ENCODE measurements at places on chromosomes 2 and 18. TPM values are rescaled to one million over a fixed set of nuclear protein-coding genes. Genes with fewer than 3 reads are reported as not detected.

DNA sequence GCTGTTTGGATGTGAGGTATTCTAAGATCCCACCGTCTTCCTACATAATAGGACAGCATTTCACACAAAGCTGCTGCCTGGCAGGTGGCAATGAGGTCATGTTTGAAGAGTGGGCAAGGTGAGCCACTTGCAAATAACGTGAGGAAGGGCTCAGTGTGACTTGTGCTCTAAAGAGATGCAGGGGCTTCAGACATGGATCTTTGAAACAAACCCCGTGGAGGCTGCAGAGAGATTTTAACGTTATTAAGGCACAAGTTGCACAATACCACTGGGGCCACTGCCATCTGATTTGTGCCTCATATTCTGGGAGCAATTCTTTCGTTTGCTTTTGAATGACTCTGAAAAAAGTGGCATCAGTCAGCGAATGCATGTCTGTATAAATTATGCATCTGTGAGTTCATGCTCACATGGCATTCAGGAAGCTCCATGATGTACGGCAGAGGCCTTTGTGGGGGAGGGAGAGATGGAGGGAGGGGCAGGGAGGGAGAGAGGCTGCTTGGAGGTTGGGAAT is 362.0 kb downstream of the SOX11 start:
- H3K36me3 ChIP-seq: no peaks in the 10 kb centered on the region
- H3K4me3 ChIP-seq: no peak overlapping the region
- H3K27me3 ChIP-seq: no peaks in the 10 kb centered on the region

- no peaks in the 10 kb centered on the region for H3K36me3 ChIP-seq
- peaks cover 3% of the 10 kb centered on the region for H3K27me3 ChIP-seq
- H3K4me1 ChIP-seq: peaks cover 10% of the 10 kb centered on the region
- H3K4me3 ChIP-seq: no peak overlapping the region
- H3K27ac ChIP-seq: no peak overlapping the region
- no peak for DNase-seq
Observed at GRCh38 chr2:158038901-158039300, 62.8 kb upstream of the UPP2 start.

- no peak overlapping the region for H3K27ac ChIP-seq
- no peak for DNase-seq
- H3K36me3 ChIP-seq: no peaks in the 10 kb centered on the region
- H3K4me1 ChIP-seq: no peaks in the 10 kb centered on the region
- H3K4me3 ChIP-seq: no peak overlapping the region
- no peaks in the 10 kb centered on the region for H3K27me3 ChIP-seq
Observed at GRCh38 chr2:25316101-25316500, 25.6 kb downstream of the DNMT3A start.

GRCh38 chr2:14998546-14998945 is 366.0 kb downstream of the LRATD1 start:
- H3K4me3 ChIP-seq: no peak overlapping the region
- no peaks in the 10 kb centered on the region for H3K4me1 ChIP-seq
- no peak for DNase-seq

- H3K4me1 ChIP-seq: no peaks in the 10 kb centered on the region
- no peak overlapping the region for H3K4me3 ChIP-seq
- DNase-seq: peak; percentile 28
- H3K27me3 ChIP-seq: no peaks in the 10 kb centered on the region
Observed at GRCh38 chr2:98902209-98903063, 33.6 kb downstream of the CRACDL start.

DNA sequence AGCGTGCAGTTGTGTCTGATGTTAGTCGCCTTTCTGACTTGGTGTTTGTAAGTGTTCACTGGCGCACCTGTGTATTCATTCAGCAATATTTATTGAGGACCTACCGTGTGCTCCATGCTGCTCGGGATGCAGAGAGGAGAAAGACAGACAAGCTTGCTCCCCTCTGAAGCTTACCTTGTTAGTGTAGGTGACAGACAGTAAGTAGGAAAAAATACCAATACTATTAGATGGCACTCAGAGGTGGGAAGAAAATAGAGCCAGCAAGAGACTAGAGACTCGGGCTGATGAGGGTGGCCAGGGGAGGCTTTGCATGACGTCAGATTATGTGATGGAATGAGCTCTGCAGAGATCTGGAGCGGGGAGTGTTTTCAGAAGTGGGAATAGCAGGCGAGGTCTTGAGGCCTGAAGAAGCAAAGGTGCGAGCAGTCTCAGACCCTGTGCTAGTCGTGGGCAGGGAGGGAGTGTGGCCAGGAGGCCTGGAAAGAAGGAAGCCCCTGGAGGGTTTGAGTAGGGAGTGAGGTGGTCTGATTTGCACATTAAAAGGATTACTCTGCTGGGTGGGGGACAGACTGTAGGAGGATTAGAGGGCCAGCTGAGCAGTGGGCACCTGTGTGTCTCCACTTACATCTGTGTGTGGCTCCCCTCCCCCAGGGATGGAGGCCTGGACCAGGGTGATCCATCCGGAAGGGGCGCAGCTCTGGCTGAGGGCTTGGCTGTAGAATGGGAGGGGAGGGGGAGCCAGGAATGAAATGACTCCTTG is 11.8 kb downstream of the MTCL1 start:
- H3K36me3 ChIP-seq: no peaks in the 10 kb centered on the region
- DNase-seq: peak; percentile 81
- no peaks in the 10 kb centered on the region for H3K27me3 ChIP-seq
- H3K27ac ChIP-seq: no peak overlapping the region
- H3K4me1 ChIP-seq: peaks cover 3% of the 10 kb centered on the region

- H3K36me3 ChIP-seq: no peaks in the 10 kb centered on the region
- no peak for DNase-seq
- H3K4me1 ChIP-seq: peaks cover 3% of the 10 kb centered on the region
- H3K27me3 ChIP-seq: no peaks in the 10 kb centered on the region
- no peak overlapping the region for H3K4me3 ChIP-seq
Observed at GRCh38 chr2:207833251-207833751, 63.6 kb upstream of the FZD5 start.

GRCh38 chr2:237868631-237869342 is 9.4 kb downstream of the RAMP1 start:
- no peaks in the 10 kb centered on the region for H3K4me1 ChIP-seq
- no peaks in the 10 kb centered on the region for H3K36me3 ChIP-seq
- no peak overlapping the region for H3K27ac ChIP-seq
- DNase-seq: no peak
- no peaks in the 10 kb centered on the region for H3K27me3 ChIP-seq
- no peak overlapping the region for H3K4me3 ChIP-seq

DNA sequence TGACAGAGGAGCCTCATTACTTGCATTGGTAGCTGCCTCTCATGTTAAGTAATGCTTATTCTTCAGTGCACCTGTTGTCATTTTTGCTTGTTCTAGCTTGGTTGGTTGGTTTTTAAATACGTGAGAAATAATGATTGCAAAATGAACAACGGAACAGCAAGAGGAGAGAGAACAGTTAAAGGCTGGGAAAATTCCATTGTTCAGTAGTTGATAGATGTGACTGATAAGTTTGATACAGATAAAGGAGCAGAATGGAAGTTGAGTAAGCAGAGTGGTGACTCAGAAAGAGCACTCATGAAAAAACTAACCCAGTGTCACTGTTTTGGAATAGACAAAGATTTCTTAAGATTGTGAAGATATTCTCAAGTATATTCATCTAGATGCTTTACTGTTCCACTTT is 50.5 kb downstream of the MTA3 start:
- H3K27ac ChIP-seq: no peak overlapping the region
- H3K4me3 ChIP-seq: no peak overlapping the region
- H3K36me3 ChIP-seq: peaks cover 58% of the 10 kb centered on the region
- H3K27me3 ChIP-seq: no peaks in the 10 kb centered on the region

GRCh38 chr2:178761759-178762371 is 45.4 kb downstream of the TTN start:
- H3K27ac ChIP-seq: no peak overlapping the region
- H3K4me3 ChIP-seq: no peak overlapping the region
- H3K27me3 ChIP-seq: no peaks in the 10 kb centered on the region
- H3K36me3 ChIP-seq: peaks cover 94% of the 10 kb centered on the region

DNA sequence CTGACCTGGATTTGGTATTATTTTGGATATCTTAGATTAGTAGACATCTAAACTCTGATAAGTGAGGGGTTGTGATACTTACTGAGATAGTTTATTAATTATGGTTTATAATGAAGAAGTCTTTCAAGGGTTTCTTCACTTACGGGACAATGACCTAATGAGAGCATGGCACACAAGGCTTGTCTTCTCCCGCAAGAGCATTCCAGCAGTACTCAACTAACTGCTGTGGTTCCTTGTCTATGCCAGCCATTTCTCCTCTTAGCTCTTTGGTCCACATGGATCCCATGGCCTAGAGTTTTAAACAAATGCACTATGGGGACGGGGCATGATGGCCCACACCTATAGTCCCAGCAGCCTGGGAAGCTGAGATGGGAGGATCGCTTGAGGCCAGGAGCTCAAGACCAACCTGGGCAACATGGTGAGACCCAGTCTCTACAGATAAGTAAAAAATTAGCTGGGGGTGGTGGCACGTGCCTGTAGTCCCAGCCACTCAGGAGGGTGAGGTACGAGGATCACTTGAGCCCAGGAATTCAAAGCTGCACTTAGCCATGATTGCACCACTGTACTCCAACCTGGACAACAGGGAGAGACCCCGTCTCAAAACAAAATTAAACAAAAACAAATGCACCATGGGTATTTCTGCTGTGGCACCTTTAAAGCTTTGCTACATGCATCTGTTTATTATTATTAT is 161.7 kb upstream of the MYCN start:
- no peaks in the 10 kb centered on the region for H3K4me1 ChIP-seq
- no peak overlapping the region for H3K4me3 ChIP-seq
- H3K36me3 ChIP-seq: no peaks in the 10 kb centered on the region
- no peak for DNase-seq

DNA sequence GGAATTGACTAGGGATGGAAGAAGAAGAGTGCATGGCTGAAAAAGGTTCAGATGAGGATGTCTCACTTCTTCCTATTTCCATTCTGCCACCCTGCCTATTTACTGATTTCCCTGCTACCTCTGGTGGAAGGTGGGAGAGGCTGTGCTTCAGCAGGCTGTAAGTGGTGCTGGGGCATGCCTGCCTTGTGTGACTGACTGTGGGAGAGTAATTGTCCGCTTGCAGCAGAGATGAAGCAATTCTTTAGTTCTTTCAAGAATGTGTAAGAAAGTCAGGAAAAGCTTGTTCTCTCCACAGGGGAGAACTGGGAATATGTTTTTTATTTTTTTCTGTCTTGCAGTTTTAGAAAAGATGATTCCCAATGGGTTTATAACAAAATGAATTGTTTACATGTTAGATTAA is 72.5 kb upstream of the NYAP2 start:
- H3K36me3 ChIP-seq: no peaks in the 10 kb centered on the region
- H3K27ac ChIP-seq: no peak overlapping the region
- H3K4me1 ChIP-seq: no peaks in the 10 kb centered on the region
- peak; percentile 52 for DNase-seq
- no peaks in the 10 kb centered on the region for H3K27me3 ChIP-seq

GRCh38 chr2:218418321-218418716 is 604 bp upstream of the VIL1 start:
- H3K4me1 ChIP-seq: peaks cover 7% of the 10 kb centered on the region
- no peak for DNase-seq
- H3K4me3 ChIP-seq: no peak overlapping the region
- no peaks in the 10 kb centered on the region for H3K27me3 ChIP-seq

- H3K4me1 ChIP-seq: no peaks in the 10 kb centered on the region
- no peaks in the 10 kb centered on the region for H3K36me3 ChIP-seq
- H3K27me3 ChIP-seq: no peaks in the 10 kb centered on the region
- H3K27ac ChIP-seq: no peak overlapping the region
- no peak for DNase-seq
- H3K4me3 ChIP-seq: no peak overlapping the region
Observed at GRCh38 chr2:220580113-220580512, 952.7 kb downstream of the SLC4A3 start.

GRCh38 chr18:76712511-76713140 is 109.7 kb upstream of the ZNF236 start:
- no peaks in the 10 kb centered on the region for H3K36me3 ChIP-seq
- H3K27me3 ChIP-seq: no peaks in the 10 kb centered on the region
- no peak overlapping the region for H3K4me3 ChIP-seq
- no peak overlapping the region for H3K27ac ChIP-seq
- DNase-seq: no peak

DNA sequence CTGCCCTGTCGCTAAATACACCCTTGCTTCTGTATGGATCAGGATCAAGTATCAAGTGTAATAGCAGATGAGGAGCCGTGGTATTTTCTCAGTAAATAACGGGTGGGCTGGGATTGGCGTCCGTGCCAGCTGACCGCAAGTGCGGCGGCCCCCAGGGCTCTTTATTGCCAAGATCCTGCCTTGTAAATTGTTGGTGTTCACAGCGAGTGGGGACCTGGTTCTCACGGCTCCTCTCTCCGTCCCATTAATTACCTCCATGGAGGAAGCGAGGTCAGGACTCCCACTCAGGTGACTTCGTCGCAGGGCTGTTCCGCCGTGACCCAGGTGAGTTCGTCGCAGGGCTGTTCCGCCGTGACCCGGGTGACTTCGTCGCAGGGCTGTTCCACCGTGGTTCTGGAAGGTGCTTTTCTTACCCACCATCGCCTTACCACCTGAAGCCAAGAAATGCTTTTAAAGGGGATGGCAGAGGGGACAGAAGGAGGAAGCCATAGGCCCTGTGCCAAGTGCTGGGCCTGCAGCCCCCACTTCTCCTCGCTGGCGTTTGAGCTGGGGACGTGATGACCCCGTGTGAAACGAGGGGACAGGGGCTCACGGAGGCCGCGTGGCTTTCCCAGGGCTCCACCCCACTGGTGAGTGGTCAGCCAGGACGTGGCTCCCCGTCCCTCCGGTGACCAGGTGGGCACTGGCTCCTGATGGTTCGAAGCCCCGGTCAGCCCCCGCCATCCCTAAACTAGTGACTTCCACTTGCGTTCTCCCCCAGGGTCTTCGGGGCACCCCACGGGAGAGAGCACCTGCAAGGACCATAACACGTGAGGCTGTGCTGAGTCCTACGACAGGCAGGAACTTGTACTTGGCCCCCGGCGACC is 118.4 kb downstream of the TWIST2 start:
- H3K4me3 ChIP-seq: no peak overlapping the region
- no peaks in the 10 kb centered on the region for H3K4me1 ChIP-seq
- DNase-seq: no peak

DNA sequence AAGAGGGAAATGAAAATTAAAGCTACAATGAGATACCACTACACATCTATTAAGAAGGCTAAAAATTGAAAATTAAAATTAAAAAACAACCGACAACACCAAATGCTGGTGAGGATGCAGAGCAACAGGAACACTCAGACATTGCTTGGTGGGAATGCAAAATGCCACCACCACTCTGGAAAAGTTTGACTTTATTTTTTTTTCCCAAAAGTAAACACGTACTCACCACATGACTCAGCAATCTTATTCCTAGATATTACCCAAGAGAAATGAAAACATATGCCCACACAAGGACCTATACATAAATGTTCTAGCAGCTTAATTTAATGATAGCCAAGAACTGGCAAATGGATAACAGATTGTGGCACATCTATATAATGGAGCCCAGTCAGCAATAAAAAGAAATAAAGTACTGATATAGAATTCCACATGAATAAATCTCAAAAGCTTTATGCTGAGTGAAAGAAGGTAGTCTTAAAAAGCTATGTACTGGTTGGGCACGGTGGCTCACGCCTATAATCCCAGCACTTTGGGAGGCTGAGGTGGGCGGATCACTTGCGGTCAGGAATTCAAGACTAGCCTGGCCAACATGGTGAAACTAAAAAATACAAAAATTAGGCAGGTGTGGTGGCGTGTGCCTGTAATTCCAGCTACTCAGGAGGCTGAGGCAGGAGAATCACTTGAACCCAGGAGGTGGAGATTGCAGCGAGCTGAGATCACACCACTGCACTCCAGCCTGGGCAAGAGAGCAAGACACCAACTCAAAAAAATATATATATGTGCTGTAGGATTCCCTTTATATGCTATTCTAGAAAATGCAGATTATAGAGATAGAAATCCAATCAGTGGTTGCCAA is 4.2 kb upstream of the PROC start:
- DNase-seq: no peak
- H3K27ac ChIP-seq: no peak overlapping the region
- H3K27me3 ChIP-seq: peaks cover 17% of the 10 kb centered on the region
- H3K36me3 ChIP-seq: no peaks in the 10 kb centered on the region
- H3K4me3 ChIP-seq: no peak overlapping the region

The ARHGAP25 gene
- 0.82 TPM for total RNA-seq

The ALPP gene
- total RNA-seq: not detected
